ENCODE measurements at places on chromosomes 6 and 20.

DNA sequence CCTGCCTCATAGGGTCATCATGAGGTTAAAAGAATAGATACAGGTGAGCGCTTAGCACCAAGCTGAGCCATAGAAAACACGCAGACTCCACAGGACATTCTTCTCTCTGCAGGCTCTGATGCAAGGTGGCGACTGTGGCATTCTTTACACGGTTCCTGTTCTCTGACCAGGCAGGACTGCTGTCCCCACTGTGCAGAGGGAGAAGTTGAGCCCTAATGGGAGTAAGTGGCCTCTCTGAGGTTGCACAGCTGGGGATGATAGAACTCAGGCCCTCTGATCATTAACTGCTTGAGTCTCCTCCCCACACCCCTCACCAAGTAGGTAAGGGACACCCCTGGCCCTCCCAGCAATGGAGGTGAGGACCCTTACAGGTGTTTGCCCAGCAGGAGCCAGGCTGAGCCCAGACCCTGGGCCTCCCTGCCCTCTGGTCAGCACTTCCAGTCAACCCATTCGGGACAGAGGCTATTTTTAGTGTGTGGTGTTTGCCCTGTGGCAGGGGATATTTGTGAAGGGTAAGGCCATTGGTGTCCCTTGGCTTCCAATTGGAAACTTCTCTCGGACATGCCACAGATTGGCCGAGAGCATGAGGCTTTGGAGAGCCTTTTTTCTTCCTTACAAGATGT lies 116.8 kb downstream of the VEGFA start:
- no peak for DNase-seq

- DNase-seq, result no peak
Observed at GRCh38 chr20:13648291-13649228, 9.8 kb upstream of the TASP1 start.

DNA sequence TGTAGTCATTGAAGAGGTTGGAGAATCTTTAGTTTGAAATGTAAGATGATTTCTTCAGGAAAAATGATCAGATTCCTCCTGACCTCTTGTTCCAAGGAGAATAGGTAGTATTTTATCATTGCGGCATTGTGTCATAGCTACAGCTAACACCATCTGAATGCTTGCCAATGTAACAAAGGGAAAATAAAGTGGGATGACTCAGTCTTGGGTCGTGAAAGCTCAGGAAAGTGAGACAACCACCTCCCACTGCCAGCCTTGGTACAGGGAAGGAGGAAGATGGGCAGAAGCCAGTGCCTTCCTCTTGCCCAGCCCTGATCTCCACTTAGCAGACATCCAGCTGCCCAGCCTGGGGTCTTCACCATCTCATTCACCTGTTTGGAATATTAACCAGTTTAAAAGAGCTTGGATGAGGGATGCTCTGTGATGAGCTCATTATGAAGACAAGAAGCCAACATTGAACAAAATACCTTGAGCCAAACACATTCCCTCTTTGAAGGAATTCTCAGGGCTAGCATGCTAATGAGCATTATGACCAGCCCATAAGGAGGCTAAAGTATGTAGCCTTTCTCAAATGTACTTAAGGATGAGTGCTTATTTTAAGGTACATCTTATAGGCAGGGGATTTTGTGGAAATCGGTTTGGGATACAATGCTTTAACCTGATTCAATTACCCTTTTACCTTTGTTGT lies 40.0 kb upstream of the APCDD1L start:
- no peak for DNase-seq

GRCh38 chr6:130182466-130182865 lies 40.3 kb downstream of the SAMD3 start:
- DNase-seq, result no peak

GRCh38 chr6:117264369-117264691 lies 1.0 kb upstream of the VGLL2 start:
- no peak for DNase-seq

DNA sequence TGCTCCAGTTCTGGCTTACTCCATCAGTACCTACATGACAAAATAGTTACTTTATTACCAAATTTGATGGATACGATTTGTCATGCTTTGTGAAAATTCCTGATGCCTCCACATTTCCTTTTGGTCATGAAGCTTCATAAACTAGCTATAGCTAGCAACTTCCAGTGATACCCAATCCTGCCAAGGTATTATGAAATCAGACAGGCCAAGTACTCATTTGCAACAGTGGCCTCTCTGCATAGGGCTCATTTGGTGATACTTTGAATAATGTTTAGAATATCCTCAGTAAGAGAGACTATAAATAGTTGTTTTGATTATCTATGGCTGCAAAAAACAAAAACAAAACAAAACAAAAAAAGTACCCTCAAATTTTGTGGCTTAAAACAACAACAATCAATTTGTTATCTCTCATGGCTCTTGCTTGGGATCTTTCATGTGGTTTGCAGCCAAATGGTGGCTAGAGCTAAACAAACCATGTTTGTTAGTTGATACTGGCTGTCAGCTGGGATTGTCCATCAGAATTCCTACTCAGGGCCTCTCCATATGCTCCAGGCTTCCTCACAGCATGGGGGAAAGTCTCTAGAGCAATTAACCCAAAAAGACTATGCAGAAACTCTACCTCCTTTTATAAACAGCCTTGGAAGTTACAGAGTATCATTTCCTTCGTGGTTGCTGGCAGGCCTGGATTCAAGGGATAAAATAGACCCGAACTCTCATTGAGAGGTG lies 10.1 kb upstream of the PRL start:
- DNase-seq, result no peak

GRCh38 chr6:37077905-37078296 lies 72.4 kb downstream of the FGD2 start:
- DNase-seq, result no peak

DNA sequence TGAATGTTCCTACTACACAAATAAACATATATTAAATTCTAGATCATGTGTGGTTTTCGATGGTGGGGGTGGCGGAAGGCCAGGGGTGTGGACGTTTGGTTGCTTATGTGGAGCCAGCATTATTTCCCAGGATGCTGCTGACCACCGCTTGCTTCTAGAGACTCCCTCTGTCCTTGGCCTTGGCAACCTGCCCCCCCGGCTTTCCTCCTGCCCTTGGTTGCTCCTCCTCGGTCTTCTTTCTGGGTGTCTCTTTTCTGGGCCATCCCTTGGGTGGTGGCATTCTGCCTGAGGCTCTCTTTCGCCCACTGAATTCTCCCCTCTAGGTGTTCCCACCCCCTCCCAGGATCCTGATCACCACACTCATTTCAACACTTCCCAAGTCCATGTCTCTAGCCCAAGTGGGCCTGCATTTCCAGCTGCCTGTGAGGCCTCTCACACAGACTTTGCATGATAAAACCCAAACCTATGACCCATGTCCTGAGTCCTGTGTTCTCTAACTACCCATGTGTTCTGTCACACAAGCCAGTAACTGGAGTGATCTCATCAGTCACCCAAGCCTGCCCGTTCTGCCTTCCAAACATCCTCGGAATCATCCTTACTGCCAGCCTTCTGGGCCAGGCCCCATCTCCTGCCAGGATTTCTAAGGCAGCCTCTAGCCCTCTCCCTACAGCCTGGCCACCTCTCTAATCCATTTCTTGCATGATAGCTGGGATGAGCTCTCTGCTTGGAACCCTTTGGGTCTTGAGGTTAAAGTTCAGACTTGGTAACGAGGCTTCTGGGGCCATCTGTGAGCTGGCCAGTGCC lies 71.2 kb downstream of the CDS2 start:
- no peak for DNase-seq

DNA sequence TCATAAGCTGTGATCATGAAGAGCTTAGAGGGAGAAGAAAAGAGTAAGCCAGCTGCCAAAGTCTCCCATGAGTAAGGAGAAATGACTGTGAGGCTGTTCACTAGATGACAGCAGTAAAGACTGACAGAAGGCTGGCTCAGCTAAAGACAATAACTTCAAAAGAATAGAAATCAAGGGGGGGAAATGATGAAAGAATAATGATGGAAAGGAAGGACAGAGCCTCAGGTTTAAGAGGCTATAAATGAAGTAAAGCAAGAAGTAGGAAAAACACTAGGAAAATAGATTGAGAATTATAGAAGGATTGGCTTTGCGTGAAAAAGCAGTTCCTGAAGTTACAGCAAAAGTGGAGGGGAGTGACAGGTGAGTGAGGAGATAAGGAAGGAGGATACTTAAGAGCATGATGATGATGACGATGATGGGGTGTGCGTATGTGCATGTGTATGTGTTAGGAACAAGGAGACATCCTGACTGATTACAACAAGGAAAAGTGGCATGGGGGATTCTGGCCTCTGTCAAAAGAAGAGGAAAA lies 48.2 kb downstream of the HBS1L start:
- DNase-seq, result no peak

GRCh38 chr20:53750827-53751619 lies 157.4 kb upstream of the ZNF217 start:
- no peak for DNase-seq

DNA sequence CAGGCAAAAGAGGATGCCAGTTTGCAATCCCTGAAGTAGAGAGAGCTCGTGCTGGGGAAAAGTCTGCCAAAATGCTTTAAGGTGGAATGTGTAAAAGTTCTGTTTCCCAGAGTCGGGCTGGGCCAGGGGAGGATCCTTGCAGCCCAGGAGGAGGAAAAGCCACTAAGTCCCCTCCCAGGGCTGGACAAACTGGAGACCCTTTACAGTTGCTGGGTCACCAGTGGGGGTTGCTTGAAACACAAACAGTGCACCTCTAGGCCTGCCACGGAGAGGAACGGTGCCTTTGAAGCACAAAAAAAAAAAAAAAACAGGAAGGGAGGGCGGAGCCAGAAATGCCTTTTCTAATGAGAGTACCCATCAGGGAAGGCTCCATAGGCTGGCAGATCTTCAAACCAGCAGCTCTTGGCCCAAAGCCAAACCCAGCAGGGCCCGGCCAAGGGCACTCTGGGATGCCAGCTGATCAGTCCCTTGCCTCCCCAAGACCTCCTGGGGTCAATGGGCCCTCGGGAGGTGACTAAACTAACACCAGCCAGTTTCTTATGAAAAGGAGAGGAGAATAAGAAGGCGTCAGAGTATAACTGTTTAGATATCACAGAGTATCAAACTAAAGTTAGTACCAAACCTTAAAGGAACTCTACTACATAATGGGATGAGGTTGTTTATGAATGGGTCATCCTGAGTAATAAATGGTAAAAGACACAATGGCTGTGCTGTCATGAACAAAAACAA lies 23.7 kb downstream of the HLA-A start:
- DNase-seq, result peak; percentile 85

DNA sequence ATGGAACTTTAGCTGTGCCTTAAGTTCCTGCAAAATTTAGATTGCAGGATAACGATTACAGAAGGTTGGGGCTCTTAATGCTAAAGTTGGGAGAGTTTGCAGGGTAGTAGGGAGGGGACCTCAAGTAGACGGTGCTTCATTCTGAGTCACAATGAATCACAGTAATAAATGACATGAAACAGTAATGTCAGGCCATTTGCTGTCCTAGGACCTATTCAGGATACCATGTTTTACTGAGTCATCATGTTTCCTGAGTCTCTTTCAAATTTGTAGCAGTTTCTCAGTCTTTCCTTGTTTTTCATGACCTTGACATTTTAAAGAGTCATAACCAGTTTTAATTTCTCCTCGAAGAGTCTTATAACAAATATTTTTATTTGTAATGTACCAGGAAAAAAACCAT lies 406.9 kb upstream of the MAP3K7 start:
- no peak for DNase-seq

DNA sequence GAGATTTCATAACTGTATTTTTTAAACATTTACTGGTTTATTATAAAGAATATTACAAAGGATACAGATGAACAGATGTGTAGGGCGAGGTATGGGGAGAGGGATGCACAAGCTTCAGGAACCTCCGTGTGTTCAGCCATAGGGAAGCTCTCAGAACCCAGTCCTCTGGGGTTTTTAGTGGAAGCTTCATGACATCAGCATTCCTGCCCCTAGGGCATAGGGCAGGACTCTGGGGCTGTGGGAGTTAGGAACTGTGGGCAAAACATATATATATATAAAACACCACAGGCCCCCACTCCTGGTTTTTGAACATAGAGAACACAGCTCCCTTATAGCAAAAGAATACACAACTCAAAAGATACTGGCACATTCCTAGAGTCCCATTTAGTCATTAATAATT lies 21.9 kb downstream of the EFCAB8 start:
- DNase-seq, result no peak

GRCh38 chr6:108560463-108561308 lies at the start of gene FOXO3:
TSS of gene FOXO3 (plus strand) at chr6:108560917. CDS start at chr6:108561209, 292 bp downstream.
- peak; percentile 91 for DNase-seq

DNA sequence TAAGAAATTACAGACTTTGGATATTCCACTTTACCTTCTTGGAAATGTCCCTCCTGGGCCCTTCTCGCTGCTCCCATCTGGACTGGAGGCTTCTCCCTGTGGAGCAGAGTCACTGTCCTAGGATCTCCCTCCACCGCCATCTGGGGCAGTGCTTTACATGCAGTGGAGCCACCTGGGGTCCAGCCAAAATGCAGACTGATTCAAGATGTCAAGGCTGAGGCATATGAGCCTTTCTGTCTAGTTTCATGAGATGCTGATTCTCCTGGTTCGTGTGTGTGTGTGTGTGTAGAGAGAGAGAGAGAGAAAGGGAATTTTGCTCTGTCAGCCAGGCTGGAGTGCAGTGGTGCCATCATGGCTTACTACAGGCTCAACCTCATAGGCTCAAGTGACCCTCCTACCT lies 14.9 kb downstream of the MICA start:
- no peak for DNase-seq

GRCh38 chr6:80215063-80215462 lies 108.6 kb downstream of the BCKDHB start:
- no peak for DNase-seq

DNA sequence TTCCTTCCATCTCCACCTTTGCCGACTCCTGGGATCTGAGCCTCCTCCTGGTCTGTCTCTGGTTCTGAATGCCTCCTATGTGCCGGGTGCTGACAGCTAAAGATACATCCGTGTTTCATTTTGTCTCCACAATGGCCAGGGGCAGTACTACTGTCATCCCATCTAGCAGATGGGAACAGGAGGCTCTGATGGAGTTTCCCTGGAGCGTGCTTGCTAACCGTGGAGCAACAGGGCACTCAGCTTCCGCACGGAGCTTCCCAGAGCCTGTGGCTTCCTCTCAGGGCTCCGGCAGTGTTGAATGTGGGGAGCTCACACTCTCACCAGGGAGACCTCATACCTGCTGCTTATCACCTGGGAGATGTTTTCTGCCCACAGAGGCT lies 11.9 kb upstream of the NPBWR2 start:
- peak; percentile 59 for DNase-seq

GRCh38 chr6:5584078-5584482 lies 322.8 kb downstream of the FARS2 start:
- DNase-seq, result no peak

GRCh38 chr6:109348226-109348625 lies 34.0 kb downstream of the CD164 start:
- no peak for DNase-seq

GRCh38 chr6:37840940-37841300 lies 21.4 kb downstream of the ZFAND3 start:
- DNase-seq, result no peak

Data from activated effector memory CD4-positive, alpha-beta T cell treated with anti-CD3 and anti-CD28 coated beads, Interleukin-2, amount 50 U/mL, for 16 hours (primary cell).